Stimulated activated CD4-positive, alpha-beta T cell treated with anti-CD3 and anti-CD28 coated beads, TNF-alpha, amount 100 ng/mL, for 1 hour (primary cell): ENCODE measurements at places on chromosomes 6 and 20.

DNA sequence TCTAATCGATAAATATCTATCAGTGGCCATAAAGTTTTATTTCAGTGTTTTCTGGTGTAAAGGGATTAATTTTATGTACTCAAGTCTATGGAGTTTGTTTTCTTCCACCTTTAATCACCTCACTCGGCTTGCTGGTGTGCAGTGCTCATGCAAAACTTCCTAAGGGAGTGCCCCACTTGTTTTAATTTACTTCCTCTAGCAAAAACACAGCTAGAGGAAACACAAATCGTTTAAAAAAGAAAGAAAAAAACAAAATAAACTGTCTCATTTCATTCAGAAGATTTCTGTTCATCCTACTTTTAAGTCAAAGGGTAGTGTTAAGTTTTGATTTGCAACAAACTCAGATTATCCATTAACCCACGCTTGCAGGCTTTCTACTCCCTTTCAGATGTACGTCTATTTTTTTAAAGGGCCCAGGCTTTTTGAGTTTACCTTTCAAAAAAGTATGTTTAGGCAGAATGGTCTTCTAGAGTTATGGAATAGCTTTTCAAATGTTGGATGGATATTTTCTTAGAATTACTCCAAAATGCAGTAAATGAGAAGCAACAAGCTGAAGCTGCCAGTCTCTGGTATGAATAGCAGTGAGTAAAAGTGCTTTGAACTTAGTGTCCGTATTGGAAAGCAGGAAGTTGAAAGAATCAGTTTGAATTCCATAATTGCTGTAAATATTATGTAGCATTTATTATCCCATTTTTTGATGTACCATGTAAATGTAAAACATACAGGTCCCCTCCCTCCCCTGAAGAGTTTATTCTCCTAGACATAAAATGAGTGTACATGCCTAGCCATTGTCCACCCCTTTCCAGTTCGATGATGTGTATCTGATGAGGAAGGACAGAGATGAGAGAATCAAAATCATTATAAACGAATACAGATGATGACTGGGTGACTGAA lies 113.3 kb downstream of the SLC16A10 start:
- no peak for DNase-seq

GRCh38 chr20:35616465-35617396 lies 1.1 kb downstream of the SPAG4 start:
- no peak for DNase-seq

DNA sequence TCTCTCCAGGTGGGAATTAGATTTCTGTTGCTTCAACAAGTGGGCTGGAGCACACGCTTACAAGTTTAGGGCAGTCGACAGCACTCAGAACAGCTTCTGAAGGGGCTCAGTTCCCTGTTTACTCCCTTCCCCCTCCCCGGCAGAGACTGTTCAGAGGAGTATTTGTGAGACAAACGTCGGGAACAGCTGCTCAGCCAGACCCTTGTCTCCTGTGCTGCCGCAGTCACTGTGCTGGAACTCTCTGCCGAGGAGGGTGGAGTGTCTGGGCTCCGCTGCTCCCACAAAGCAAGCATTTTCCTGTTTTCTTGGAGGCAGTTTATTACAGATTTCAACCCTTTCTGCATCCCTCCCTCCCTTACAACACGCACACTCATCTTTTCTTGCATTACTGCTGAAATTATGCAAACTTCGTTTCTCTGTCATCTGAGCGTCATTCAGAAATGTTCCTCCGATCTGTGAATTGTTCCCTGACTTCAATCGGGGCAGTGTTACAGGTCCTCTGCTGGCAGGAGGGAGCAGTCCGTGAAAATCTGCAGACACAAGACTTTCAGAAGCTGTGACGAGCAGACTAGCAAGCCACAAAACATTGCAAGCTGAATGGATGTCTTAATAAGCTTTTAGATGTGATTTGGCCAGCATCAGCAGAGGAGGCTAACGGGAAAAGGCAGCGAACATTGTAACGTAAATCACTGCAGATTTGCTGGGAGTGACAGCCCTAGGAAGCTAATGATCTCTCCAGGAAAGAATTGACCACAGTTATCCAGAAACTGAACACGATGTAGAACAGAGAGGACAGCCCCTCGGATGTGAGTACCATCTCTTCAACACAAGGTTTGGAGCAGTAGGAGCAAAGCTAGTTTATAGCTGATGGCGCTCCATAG lies 76.2 kb downstream of the LYRM2 start:
- no peak for DNase-seq

DNA sequence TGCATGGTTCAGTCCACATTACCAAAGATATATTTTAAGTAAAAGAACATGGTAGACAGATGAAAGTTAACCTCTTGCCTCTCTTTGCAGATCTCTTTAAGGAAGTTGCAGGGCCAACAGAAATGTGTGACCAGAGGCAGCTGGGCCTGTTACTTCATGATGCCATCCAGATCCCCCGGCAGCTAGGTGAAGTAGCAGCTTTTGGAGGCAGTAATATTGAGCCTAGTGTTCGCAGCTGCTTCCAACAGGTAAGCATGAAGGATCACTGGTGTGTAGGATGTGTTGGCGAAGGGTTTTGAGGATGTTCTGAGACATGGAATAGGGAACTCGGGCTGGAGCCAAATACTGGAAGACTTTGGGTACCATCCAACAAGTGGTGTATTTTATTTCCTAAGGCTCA lies 508.6 kb downstream of the UTRN start:
- DNase-seq = no peak

DNA sequence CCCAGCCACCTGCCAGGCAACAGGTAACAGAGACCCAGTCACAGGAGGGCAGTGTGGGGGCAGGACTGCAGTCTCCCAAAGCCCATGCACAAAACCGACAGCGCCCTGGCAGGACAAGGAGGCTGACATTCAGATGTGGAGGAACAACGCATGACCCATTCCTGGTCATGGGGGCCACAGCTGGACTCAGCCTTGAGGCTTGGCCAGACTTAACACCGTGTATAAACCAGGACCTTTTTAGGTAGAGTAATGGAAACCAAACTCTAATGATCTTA lies 8.1 kb downstream of the GFRA4 start:
- no peak for DNase-seq
